T-helper 2 cell treated with Interferon-gamma antibody and Interleukin-4, amounts not matched to agents 5 μg/mL and 100 μg/mL, for 36 hours (primary cell): ENCODE measurements at places on chromosomes 5 and 9.
A peak's percentile ranks its signal among the peaks of the same experiment; 100 is the strongest.

- no peak overlapping the region for H3K27ac ChIP-seq
- H3K4me3 ChIP-seq = no peak overlapping the region
- H3K4me1 ChIP-seq = no peaks in the 10 kb centered on the region
These were observed 68.6 kb downstream of the EPB41L4B start for GRCh38 chr9:109252291-109252690.

DNA sequence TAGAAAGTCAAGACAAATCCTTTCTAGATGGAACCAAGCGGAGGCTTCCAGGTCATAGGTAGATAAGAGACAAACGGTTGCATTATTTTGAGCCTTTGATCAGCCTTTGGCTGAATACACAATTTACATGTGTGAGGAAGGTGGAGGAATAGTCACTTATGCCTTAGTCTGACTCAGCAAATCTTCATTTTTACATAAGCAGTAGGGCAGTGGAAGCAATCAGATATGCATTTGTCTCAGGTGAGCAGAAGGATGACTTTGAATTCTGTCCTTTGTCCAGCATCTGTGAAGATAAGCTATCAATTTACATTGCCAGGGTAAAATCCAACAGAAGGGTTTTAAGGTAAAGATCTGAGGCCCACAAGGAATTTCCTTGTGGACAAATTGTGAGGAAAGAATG lies 23.8 kb downstream of the TUSC1 start:
- DNase-seq = no peak
- no peaks in the 10 kb centered on the region for H3K36me3 ChIP-seq
- no peaks in the 10 kb centered on the region for H3K4me1 ChIP-seq
- H3K4me3 ChIP-seq = no peak overlapping the region

DNA sequence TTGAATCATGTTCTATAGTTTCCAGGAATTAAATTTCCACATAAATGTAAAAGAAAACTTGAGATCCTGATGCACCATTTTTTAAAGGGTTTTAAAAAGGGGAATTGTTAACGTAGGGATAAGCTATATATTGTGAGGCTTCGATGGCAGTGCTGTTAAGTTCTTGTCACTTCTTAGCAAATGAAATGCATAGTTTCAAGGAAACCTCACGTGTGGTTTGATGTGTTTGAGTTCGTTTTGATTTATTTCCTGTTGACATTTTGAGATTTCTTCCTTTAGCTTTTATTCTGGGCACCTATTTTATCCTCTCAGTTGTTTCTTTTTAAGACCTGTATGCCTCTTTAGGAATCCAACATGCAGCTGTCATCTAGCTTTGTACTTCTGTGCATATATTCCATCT lies 301.0 kb downstream of the DOCK8 start:
- no peak for DNase-seq
- peaks cover 7% of the 10 kb centered on the region for H3K27me3 ChIP-seq
- H3K27ac ChIP-seq = no peak overlapping the region
- H3K4me3 ChIP-seq = no peak overlapping the region
- peaks cover 14% of the 10 kb centered on the region for H3K4me1 ChIP-seq
- peaks cover 2% of the 10 kb centered on the region for H3K36me3 ChIP-seq

- H3K27me3 ChIP-seq = peaks cover 28% of the 10 kb centered on the region
- H3K4me1 ChIP-seq = peaks cover 29% of the 10 kb centered on the region
- peak within 1 kb of the TSS; percentile 85 for H3K4me3 ChIP-seq
- peaks cover 4% of the 10 kb centered on the region for H3K36me3 ChIP-seq
- peak; percentile 30 for DNase-seq
- H3K27ac ChIP-seq = peak within 1 kb of the TSS; percentile 78
These were observed at the start of gene C5orf52 for GRCh38 chr5:157670662-157671591. C5orf52 (plus strand) TSS chr5:157671533; CDS start chr5:157671615, 82 bp downstream.

DNA sequence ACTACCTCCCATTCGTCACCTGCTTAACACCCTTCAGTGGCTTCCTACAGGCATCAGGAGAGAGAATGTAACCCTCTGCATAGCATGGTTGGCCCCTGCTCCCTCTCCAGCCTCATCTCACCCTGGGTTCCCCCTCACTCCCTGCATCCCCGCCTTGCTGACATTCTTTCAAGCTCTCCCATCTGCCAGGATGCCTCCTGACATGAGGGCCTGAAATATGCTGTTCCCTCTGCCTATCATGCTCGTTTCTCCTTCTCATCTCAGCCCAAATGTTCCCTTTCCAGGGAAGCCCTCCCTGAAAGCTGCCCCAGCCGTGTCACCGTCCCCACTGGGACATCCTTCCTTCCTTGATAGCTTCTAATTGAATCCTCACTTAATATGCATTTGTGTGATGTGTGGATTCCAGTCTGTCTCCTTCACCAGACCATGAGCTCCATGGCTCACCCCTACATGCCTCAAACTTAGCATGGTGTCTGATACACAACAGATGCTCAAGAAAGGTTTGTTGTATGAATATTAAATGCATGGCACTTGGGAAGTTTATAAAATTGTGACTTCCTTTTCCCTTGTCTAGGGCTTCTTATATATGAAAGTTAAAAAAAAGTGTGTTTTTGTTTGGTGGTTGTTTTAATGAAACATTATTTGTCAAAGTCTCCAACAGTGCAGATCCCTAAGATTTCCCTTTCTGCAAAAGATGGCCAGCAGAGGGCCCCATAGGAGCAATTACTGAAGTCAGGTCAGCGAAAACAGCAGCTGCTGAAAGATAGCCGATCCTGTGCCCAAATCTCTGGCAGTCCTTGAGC lies 7.3 kb upstream of the C5orf58 start:
- H3K4me1 ChIP-seq = peaks cover 3% of the 10 kb centered on the region
- H3K36me3 ChIP-seq = no peaks in the 10 kb centered on the region
- peak; percentile 48 for DNase-seq
- H3K27me3 ChIP-seq = no peaks in the 10 kb centered on the region
- no peak overlapping the region for H3K4me3 ChIP-seq

- DNase-seq = peak; percentile 31
- no peaks in the 10 kb centered on the region for H3K27me3 ChIP-seq
- H3K27ac ChIP-seq = no peak overlapping the region
- peaks cover 16% of the 10 kb centered on the region for H3K4me1 ChIP-seq
These were observed 750 bp upstream of the NPR2 start for GRCh38 chr9:35790385-35791296.

DNA sequence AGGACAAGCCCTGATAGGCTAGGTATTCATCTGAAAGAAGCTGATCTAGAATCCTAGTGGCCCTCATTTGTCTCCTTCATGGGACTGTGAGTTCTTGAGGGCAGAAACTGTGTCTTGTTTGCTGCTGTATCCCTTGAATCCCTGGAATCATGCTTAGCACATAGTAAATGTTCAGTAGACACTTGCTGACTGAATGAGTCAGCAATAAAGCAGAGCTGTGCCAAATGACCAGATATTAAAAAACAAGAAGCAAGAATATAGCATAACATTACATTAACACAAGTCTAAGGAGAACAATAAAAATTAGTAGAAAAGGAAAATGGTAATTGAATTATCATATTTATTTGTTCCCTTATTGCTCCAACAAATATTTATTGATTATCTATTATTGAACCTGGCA lies 420.5 kb downstream of the ZSWIM6 start:
- H3K36me3 ChIP-seq = no peaks in the 10 kb centered on the region
- no peak overlapping the region for H3K27ac ChIP-seq
- no peak overlapping the region for H3K4me3 ChIP-seq
- H3K4me1 ChIP-seq = no peaks in the 10 kb centered on the region
